SK-MEL-5 (cell line): ENCODE measurements at places on chromosomes 13 and 19. TPM values are rescaled to one million over a fixed set of nuclear protein-coding genes. Genes with fewer than 3 reads are reported as not detected.
A peak's percentile ranks its signal among the peaks of the same experiment; 100 is the strongest.

DNA sequence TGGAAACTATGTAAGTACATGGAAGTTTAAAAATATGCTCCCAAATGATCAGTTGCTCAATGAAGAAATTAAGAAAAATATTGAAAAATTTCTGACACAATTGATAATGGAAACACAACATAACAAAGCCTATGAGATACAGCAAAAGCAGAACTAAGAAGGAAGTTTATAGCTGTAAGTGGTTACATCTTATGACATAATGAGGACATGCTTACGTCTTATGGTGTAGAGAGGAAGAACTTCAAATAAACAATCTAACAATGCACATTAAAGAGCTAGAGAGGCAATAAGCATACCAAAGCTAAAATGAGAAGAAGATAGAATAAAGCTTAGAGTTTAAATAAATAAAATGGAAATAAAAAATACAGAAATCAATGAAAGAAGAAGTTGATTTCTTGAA is 50.0 kb upstream of the CEACAM21 start:
- no peak for DNase-seq

- peak; percentile 41 for DNase-seq
These were observed 2.3 kb upstream of the GPR12 start for GRCh38 chr13:26762745-26763345.

DNA sequence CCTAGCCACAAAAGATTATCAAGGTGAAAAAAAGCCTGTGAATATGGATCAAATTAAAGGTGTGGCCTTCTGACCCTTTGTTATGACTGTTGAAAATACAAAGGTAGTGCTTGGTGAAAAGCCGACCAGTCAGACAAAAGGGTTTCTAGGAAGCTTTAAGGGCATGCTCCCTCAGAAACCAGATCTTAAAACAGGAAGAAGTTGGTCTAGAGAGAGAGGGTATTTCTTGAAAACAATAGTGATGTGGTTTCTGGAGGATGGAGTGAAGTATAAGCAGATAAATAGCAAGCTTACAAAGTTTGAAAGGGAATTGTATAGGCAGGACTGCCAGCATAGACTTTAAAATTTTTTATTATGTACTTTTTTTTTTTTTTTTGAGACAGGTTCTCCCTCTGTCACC is 5.0 kb upstream of the EID2 start:
- no peak for DNase-seq

GRCh38 chr19:50793558-50794065 is 3.4 kb downstream of the ACP4 start:
- DNase-seq = no peak

DNA sequence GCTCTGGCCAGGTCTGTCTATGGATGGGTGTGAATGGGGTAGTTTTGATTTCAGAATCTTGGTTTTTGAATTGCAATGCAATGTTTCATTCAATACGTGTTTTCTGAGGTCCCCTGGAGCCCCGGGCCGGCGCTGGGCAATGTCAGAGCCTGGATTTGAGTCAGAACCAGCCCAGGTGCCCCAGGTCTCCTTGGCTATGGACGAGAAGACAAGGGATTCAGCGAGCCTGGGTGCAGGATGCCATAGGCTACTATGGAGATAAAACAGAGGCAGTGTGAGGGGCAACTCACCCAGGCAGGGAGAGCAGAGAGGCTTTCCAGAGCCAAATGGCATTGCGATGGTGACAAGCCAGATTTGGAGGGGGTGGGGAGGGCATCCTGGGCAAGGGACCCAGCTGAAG is 1.2 kb upstream of the RPL13A start:
- no peak for DNase-seq

DNA sequence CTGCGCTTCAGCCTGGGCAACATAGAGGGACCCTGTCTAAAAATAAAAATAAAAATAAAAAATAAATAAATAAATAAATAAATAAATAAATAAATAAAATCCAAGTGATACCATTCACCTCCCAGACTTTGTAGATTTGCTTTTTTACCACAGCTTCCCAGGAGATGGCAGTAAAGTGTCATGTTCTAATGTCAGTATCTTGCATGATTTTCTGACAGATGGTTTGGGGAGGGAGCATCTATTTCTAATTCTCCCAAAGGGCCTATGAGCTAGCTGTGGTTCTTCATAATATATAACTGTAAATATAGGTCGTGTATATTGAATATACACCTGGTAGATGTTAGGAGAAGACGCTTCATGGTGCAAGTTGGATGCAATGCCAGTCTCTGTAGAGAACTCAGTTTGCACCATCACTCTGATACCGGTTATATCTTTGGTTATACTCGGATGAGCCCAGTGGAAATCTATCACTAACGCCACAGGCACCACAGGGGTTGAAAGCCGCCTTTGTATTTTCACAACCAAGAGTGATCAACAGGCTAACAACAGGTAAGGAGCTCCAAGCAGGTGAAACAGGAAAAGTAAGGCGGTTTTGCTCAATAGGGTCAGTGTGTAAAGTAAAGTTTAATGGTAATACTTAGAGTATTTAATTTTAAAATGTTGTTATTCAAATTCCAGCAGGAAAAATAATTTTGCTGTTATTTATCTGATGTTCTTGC is 13.9 kb downstream of the APLP1 start:
- DNase-seq = peak; percentile 86

GRCh38 chr13:95456815-95457214 is 95.7 kb upstream of the CLDN10 start:
- DNase-seq = no peak

GRCh38 chr13:37701972-37702371 is 103.4 kb upstream of the POSTN start:
- no peak for DNase-seq

GRCh38 chr13:25806264-25806974 is 245.4 kb downstream of the SHISA2 start:
- DNase-seq = no peak

GRCh38 chr13:46757640-46758039 is 39.3 kb downstream of the ESD start:
- DNase-seq = no peak

DNA sequence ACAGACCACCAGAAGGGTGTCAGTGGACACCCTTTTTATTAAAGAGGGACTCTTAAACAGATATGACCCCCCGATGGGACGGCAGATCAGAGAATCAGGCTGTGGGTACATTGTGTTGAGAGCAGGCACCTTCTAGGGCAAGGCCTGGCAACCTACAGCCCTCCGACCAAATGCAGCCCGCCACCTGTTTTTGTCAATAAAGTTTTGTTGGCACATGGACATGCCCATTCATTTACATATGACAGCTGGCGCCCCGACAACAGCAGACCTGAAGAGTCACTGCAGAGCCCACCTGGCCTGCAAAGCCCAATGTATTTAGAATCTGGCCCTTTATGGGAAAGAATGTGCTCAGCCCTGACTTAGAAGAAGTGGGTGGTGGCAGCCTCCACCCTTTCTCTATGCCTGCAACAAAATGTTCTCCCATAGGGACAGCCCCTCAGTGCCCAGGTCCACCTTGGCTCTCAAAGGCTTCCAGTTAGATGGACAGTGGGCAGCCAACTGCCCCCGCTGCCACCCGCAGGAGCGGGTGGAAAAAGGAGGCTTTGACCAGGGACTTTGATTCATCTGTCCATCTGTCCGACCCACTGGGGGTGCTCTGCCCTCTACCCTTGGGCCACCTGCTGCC is 184.9 kb downstream of the PTPRS start:
- no peak for DNase-seq

- DNase-seq = peak; percentile 40
These were observed 949 bp downstream of the RAB3A start for GRCh38 chr19:18202778-18203407.

DNA sequence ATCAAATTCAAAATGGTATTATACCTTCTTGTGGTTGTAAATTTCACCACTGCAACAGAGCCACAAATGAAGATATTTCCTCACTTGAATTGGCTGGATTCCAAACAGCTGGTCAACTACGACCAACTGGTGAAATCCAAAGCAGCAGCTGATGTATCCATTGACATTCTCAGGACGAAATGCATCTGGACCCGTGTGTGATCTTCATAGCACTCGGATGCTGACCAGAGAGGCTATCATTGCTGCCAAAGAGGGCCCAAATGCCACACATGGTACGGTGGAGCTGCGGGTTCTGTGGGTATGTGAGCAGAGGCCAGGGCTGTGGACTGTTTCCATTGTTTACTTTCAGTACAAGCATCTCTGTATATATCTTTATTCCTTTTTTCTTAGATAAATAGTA is 25.6 kb upstream of the PCCA start:
- DNase-seq = no peak

DNA sequence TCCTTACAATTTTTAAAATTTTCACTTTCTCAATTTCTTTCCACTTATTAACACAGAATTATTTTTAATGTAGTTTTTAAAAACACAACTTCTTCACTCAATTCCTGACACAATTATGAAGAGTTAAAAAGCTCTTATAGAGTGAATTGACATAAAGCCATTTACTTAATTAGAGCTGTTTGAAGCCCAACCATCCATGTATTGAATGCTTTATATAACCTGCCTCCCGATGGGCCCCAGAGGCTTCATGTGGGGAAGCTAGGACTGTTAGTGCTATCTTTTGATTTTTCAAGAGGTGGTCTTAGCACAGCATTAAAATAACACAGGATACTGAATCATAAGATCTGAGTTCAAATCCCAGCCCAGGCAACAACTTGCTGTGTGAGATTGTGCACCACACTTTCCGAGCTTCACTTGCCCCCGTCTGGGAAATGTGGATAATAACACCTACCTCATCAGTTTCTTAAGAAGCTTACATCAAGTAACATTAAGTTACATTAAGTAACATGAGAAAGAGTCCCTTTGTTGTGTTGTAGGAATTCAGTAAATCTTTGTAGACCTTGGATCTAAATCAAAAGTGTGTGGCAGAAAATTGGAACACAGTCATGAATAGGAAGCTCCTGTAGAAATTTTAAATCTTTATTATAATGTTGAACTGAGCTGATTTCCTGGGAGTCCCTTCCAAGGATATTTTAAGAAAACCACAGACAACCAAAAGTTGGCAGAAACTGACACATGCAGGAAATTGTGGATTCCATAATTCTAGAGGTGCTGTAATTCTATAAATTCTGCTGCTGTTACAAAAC is 5.5 kb upstream of the ENOX1 start:
- DNase-seq = no peak

Gene RASAL3
- not detected in 2 replicates for total RNA-seq

Gene SLC5A5
- 0.11 TPM in 1 of 2 replicates, not detected in the other for total RNA-seq

Gene HSD17B14
- total RNA-seq = 53.9 and 58.9 TPM in 2 replicates

Gene SIGLEC8
- not detected in 2 replicates for total RNA-seq

Gene CEACAM16
- total RNA-seq = not detected in 2 replicates

Gene ZNF101
- total RNA-seq = 4.5 and 8.9 TPM in 2 replicates
